ENCODE measurements at places on chromosomes 7 and 10.

- peak; percentile 28 for DNase-seq
Observed at GRCh38 chr10:15725603-15726002, 5.9 kb upstream of the ITGA8 start.

DNA sequence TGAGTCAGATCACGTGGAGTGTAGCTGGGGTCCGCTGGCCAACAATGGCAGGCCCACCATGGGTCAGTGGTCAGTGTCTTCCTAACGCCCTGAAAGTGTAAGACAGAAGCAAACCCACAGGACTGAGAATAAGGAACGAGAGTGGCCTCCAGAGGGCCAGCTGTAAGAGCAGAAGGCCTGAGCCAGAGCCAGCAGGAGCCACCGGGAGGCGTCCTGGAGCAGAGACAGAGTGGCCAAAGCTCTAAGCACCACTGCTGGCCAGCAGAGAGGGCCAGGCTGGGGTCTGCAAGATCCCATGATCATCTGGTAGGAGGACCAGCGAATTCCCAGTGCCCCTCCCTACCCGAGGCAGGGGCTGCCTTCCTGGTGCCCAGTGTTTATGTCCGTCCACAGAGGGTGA is 9.2 kb downstream of the CCDC201 start:
- no peak for DNase-seq

- DNase-seq, result no peak
Observed at GRCh38 chr10:70271996-70272924, 11.5 kb downstream of the NPFFR1 start.

- no peak for DNase-seq
Observed at GRCh38 chr10:18397906-18398305, 253.5 kb downstream of the NSUN6 start.

DNA sequence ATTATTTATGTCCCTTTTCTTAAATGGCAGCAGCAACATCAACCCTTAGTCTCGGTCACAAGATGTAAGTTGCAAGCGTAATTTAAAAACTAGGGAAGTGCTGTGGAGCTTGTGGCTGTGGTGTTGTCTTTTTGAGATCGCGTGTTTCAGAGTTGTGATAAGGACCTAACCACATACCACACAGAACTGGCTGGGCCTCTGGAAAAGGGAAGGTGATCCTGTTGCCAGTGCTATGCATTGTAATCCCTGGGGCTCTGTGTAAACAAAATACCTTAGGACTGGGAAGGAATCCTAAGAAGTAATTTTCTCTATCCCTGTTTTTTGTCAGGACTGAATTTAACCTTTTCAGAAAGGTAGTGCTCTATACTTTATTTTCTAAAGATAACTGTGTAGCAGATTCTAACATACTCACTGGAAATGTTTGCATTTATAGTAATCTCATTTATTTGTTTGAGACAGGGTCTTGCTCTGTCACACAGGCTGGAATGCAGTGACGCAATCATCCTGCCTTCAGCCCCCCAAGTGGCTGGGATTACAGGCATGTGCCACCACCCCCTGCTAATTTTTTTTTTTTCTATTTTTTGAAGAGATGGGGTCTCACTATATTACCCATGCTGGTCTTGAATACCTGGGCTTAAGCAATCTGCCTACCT is 60.4 kb downstream of the INPP5F start:
- DNase-seq, result no peak

- DNase-seq, result peak; percentile 39
Observed at GRCh38 chr10:88992921-88993524, 2.4 kb downstream of the FAS start.

All from colonic mucosa (tissue), 4 donors.